Naive thymus-derived CD4-positive, alpha-beta T cell (primary cell): ENCODE measurements at places on chromosomes 5 and 9.
A peak's percentile ranks its signal among the peaks of the same experiment; 100 is the strongest.

GRCh38 chr9:97575673-97576200, 57.4 kb downstream of the TSTD2 start:
- DNase-seq: peak; percentile 5

DNA sequence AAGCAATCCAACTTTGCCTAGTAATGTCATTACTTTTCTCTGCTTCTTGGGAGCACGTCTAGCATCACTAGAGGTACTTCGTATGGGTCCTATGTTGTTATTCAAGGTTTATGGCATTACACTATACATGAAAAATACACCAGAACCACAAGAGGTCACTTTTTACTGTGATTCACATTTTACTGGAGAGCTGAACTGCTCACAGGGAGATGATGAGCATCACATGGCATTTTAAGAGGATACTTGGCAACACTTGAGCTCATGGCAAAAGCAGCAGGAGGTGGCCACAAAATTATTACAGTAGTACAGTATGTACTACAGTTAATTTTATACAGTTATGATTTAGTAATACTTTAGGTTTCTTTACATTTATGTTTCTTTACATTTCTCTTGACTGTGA, 223.4 kb downstream of the PARP8 start:
- DNase-seq: no peak

GRCh38 chr9:117521293-117521692, 106.4 kb upstream of the ASTN2 start:
- DNase-seq: no peak

DNA sequence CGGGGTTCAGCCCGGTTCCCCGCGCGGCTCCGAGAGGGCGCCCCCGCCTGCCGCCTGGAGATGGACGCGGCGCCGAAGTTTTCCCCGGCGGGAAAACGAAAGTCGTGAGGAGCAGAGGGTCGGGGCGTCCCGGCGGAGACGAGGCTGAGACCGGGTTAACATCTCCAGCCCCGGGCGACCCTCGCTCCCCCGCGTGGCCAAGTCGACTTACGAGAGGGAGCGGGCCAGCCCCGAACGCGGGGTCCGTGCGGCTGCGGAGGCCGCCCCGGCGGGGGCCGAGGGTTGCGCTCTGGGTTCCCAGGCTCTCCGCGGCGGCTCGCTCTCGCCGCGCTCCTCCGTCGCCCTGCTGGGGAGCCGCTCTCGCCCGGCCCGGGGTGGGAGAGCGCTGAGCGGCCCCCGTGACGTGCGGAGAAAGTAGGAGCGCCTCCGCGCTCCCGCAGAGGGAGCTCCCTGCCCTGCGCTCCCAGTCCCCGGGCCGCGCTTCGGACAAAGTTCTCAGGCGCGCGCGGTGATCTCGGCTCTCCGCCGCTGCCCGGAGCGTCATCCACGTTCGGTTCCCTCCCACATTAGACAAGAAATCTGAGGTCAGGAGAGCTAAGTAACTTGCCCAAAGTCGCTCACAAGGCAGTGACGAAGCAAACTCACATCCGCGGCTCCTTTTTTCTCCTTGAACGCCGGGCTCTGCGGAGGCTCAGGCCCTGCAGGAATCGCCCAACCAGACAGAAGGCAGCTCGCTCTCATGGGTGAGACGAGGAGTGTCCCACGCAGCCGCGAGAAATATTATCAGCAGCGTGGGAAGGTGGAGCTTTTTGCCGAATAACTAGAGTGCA, 1.2 kb upstream of the GCNT4 start:
- peak; percentile 81 for DNase-seq

DNA sequence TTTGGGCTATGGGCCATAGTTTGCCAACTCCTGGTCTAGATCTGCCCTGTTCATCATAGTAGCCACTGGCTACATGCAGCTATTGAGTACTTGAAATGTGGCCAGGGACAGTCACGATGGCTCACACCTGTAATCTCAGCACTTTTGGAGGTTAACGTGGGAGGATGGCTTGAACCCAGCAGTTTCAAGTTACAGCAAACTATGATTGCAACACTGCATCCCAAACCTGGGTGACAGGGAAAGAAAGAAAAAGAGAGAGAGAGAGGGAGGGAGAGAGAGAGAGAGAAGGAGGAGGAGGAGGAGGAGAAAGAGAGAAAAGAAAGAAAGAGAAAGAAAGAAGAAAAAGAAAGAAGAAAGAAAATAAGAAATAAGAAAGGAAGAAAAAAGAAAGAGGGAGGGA, 5.1 kb upstream of the GMCL2 start:
- DNase-seq: no peak

DNA sequence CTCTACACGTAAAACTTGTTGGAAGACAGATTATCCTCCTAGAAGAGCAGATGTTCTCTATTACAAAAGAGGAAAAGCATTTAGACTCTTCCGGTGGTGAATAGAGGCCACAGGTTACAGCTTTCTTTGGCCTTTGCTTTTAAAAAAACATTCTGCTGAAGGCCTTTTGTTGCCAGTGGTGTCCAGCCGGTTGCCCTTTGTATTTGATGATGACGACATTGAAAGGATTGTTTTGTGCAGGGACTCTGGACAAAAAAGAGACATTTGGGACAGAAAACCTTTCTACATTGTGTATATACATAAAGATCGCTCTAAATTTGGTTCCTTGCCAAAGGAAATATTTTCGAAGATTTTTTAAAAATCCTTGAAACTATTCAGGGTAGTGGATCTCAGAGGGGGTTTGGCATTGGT, 180.3 kb downstream of the C9orf152 start:
- DNase-seq: no peak

DNA sequence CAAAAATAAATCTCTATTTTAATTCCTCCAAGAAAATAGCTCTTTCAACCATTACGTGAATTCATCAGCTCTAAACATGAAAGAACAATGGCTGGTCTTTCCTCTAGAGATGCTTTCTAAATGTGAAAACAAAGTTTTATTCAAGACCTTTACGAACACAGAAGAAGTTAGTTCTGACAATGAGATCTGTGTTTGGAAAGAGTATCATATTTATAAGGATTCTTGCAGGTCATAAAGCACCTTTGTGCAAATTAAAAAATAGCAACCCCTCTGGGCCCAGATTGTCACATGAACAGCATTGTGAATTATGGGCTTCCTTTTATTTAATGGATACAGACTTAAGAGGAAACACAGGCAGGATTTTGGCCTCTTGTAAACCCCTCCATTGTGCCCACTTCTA, 17.7 kb upstream of the FTMT start:
- DNase-seq: no peak

GRCh38 chr5:69516769-69517168, 24.2 kb downstream of the OCLN start:
- DNase-seq: no peak

DNA sequence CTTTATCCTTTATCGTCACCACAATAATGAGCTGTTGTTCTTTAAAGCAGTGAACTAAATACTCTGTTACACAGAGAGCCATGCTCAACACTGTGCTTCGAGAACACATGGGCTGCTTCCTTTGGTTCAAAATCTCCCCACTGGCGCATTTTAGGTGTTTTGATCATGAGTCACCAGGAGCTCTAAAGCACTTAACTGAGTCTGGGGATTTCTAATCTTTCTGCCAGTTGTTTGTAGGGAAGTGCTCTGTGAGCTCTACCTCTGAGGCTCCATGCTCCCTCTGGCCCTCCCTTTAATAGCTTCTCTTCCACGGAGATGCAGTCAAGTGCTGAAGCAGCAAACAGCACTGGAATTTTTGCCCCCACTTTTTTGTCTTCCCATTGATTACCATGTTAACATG, 17.0 kb downstream of the ERAP2 start:
- no peak for DNase-seq

DNA sequence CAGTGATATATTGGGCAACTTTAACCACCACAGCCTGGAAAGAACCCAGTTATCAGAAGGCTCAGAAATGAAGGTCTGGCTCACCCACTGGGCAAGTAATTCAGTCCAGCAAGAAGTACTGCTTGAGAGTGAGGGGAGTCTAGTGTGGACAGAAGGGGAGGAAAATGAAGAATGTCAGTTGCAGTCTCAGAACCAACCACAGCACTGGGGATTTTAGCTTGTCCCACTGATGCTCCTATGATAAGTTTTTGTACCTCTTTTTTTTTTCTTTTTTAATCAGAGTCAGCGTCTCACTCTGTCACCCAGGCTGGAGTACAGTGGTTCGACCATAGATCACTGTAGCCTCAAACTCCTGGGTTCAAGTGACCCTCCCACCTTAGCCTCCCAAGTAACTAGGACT, 9.4 kb upstream of the CD72 start:
- no peak for DNase-seq

GRCh38 chr5:4627131-4627530, 513.0 kb upstream of the ADAMTS16 start:
- DNase-seq: no peak

- no peak for DNase-seq
Measured at GRCh38 chr5:170757182-170757601, 26.3 kb upstream of the GABRP start.

- DNase-seq: no peak
Measured at GRCh38 chr9:88462191-88462590, 72.8 kb upstream of the NXNL2 start.

DNA sequence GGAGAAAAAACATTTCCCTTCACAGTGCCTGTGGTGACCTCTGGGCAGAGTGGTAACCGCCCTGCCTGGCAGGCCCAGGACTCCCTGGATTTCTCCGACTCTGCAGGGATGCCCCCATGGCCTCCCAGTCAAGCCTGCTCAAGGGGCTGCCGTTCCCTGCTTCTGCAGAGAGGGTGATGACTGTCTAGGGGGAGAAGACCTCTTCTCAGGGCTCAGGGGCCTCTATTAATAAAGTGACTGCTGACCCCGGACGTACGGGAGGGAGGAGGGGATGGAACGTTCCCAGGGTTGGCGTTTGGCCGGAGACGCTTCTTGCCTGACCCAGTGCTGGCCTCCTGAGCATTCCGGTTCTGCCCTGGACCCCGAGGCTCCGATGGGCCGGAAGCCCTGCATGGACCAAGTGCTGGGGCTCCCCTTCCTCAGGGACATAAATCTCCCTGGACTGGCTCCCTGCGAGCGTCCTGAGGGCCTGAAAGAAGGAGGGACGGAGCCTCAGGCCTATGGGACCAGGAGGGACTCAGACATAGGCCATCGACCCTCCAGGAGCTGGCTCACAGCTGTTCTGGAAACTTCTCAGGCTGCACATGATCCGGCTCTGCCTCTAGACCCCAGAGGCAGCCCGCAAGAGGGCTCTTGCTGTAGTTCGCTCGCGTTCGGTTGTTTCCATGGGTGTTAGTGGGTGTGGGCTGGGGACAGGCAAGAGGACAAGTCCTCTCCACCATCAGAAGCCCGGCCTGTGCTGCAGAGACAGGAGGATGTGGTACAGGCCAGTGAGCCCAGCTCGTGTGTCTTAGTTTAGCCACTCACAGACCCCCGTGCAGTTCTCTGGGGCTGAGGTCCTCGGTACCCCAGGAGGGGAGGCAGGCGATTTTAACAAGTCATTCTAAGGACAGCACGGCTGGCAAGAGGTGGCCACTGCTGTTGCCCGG, 8.1 kb upstream of the RNU6ATAC start:
- no peak for DNase-seq

- no peak for DNase-seq
Measured at GRCh38 chr5:179137643-179138567, 77.7 kb downstream of the ZNF354C start.

- no peak for DNase-seq
Measured at GRCh38 chr5:43115968-43116367, 4.7 kb upstream of the ZNF131 start.

- DNase-seq: no peak
Measured at GRCh38 chr9:83675466-83675865, 32.3 kb downstream of the UBQLN1 start.

- no peak for DNase-seq
Measured at GRCh38 chr9:134010310-134011173, 14.7 kb upstream of the BRD3OS start.

DNA sequence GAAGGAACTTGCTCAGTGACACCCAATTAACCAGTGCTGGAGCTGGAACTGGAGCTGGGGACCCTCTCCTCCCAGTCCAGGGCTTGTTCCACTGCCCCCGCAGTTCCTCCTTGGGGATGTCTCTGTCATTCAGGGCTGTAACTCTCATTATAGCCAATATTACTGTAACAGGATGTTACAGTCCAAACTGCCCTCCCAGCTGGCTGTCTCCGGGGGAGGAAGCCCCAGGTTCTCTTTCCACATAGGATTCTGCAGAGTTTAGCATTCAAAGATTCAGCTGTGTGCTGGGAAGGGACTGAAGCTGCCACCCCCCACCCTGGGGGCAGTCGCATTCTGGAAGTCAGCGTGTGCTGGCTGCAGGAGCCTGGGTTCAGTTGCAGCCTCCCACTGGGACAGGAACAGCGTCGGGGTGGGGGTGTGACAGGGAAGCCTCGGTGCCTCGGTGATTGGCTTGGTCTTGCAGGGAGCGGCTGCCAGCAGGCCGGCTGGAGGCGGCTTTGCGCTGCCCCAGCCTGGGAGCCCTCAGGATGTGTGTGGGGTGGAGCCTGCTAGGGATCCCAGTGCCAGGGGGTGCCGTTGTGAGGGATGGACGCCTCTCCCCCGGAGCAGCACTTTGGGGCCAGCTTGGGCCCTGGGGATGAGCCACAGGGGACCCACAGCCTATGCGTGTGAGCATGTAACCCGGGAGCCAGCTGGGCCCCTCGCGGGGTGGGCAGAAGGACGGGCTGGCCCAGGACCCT, 101.1 kb downstream of the RGS3 start:
- no peak for DNase-seq

GRCh38 chr5:162683284-162683683, 615.7 kb downstream of the GABRG2 start:
- DNase-seq: no peak

- DNase-seq: no peak
Measured at GRCh38 chr5:69032009-69032408, 61.8 kb upstream of the SLC30A5 start.
